Suprapubic skin (tissue), 4 donors: ENCODE measurements at places on chromosomes 3 and 15.

- DNase-seq = no peak
Measured at GRCh38 chr3:13857702-13858380, 22.0 kb downstream of the WNT7A start.

- DNase-seq = no peak
Measured at GRCh38 chr3:169173231-169173630, 490.3 kb downstream of the MECOM start.

DNA sequence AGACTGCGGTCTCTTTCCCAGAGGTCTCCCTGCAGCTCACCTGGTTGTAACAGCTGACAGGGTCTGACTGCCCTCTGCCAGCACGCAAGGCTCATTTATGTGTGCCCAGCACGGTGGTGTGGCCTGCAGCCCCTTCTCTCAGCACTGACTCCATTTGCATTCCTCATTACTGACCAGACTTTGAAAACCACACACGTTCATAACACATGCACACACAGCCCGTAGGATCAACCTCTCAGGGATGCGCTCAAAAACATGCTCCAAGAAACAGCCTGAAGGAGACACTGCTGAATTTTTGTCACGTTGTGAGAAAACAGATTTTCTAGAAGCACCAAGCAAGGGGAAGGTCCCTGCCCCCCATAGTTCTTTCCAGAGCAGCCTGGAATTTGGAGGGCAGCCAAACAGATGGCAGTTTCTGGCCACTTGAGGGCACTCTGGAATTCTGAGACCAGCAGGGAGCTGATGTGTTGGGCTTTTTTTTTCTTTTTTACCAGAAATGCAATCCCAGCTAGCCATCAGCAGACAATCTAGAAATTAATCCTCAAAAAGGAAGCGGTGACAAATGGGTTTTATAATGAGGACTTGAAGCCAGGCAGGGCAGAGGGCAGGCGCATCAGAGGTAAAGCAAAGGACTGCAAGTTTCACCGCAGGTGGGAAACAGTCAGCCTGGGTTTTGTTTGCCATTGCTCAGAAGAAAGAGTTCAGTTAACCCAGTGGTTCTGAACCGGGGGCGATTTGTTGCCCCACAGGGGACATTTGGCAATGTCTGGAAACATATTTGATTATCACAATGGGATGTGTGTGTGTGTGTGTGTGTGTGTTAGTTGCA, 170.5 kb upstream of the PROK2 start:
- peak; percentile 71 for DNase-seq

DNA sequence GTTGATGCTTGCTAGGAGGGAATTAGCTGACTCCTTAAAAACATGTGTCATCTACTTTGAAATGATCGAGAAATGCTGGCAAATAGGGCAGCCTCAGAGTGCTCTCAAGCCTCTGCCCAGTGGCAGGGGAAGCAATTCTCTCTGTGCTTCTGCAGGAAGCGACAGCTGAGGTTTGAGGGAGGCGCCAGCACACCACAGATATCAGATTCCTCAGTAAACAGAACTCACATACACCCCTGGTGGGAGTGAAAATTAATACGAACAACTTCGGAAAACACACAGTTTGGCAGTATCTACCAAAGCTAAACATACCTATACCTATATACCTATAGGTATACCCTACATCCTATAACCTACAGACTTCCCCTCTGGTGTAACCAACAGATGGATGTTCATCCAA, 61.3 kb downstream of the NSMCE3 start:
- no peak for DNase-seq

DNA sequence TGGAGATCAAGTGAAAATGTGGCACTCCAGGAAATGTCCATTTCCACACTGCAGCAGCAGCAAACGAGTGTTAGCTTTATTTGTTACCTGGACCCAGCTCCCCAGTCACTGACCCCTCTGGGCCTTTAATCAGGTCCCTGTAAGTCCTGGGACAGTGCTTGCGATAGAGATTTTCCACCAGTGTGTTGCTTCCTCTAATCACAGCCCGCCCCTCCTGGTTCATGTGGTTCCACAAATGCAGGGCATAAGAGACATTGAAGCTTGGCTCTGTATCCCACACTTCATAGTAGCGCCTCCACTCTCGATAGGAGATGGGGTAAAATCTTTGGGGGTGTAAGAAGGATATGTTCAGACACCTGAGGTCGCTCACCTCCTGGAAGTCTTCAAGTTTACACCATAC, 8.0 kb downstream of the A4GNT start:
- no peak for DNase-seq

GRCh38 chr3:186060222-186060621, 48.7 kb downstream of the ETV5 start:
- DNase-seq = no peak

- no peak for DNase-seq
Measured at GRCh38 chr3:171309906-171310359, 150.3 kb downstream of the TNIK start.

GRCh38 chr3:46749129-46749528, 31.5 kb upstream of the PRSS50 start:
- no peak for DNase-seq

GRCh38 chr3:14941871-14942270, 5.5 kb upstream of the NR2C2 start:
- DNase-seq = no peak

- no peak for DNase-seq
Measured at GRCh38 chr3:69443457-69443920, 57.6 kb upstream of the FRMD4B start.

GRCh38 chr3:194257151-194257621, 93.9 kb downstream of the CPN2 start:
- no peak for DNase-seq

DNA sequence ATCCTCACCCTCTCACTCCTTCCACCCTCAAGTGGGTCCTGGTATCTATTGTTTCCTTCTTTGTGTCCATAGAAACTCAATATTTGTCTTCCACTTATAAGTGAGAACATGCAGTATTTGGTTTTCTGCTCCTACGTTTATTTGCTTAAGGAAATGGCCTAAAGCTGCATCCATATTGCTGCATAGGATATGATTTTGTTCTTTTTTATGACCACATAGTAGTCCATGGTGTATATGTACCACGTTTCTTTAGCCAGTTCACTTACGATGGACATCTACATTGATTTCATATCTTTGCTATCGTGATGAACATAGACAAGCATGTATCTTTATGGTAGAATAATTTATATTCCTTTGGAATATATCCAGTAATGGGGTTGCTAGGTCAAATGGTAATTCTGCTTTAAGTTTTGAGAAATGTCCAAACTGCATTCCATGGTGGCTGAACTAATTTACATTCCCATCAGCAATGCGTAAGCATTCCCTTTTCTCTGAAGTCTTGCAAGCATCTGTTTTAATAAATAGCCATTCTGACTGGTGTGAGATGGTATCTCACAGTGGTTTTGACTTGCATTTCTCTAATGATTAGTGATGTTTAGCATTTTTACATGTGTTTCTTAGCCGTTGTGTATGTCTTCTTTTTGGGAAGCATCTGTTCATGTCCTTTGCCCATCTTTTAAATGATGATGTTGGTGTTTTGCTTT, 650.2 kb downstream of the ZNF385D start:
- no peak for DNase-seq

- DNase-seq = no peak
Measured at GRCh38 chr3:128590948-128591347, 59.7 kb downstream of the RPN1 start.

- no peak for DNase-seq
Measured at GRCh38 chr3:66076861-66077470, 38.2 kb upstream of the MAGI1 start.

DNA sequence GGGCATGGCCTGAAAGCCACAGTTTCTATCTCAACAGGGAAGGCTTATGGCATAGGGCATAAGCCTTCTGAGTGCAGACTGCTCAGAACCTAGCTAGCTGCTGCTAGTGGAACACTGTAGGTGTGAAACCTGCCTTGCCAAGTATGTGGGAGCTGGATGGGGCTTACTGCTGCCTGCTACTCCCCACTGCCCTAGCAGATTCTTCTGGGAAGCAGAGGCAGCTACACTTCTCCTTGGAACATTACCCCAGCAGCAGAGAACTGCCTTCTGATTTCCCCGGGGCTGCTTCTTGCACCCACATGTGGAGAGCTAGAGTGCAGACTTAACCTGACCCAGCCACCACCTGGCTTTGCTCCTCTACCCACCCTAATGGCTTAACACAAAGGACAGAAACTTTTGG, 215.7 kb downstream of the POLQ start:
- no peak for DNase-seq

- DNase-seq = no peak
Measured at GRCh38 chr3:161905520-161906132, 409.0 kb downstream of the OTOL1 start.

- DNase-seq = no peak
Measured at GRCh38 chr3:88311826-88312225, 162.1 kb downstream of the C3orf38 start.

- DNase-seq = no peak
Measured at GRCh38 chr3:35335703-35336102, 303.6 kb upstream of the ARPP21 start.

- no peak for DNase-seq
Measured at GRCh38 chr15:90860942-90861675, 7.3 kb upstream of the FURIN start.

- DNase-seq = no peak
Measured at GRCh38 chr3:123401836-123402530, 46.9 kb downstream of the ADCY5 start.

- no peak for DNase-seq
Measured at GRCh38 chr15:40436116-40436891, 4.4 kb upstream of the BAHD1 start.
